ENCODE measurements at places on chromosomes 2 and 18.

DNA sequence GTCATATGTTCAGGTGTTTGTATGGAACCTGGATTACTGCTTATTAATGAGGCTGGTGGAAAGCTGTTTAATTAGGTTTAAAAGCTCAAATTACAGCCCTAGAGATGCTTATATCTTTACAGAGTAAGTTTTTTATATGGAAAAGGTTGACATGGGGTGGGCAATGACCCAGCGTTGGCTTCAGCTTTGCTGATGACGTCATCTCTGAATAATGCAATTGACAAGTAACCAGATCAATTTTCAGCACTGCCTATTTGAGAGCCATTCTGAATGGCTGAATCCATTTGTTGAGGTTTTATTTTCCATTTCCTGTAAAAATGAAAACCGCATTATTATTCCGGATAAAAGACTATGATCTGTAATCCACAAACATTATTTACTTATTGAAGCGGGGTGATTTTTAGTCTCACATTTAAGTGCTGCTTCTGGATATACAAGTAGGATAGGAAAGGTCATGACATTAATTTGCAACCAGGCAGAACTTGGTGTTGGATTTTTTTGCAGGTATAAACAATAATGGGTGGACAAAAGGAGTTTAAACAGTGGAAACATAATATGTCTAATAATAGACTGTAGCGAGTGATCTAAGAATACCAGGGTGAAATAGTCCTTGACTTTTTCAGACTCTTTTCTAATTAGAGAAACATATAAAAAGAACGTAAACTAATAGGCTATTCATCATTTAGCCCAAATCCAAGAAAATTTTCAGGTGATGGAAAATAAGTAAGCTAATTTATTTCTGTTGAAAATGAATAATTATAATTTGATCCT lies 2.7 kb downstream of the PPP1R1C start:
- DNase-seq = no peak

GRCh38 chr2:157789933-157790511 lies 86.1 kb downstream of the ACVR1 start:
- no peak for DNase-seq

GRCh38 chr2:42922293-42922692 lies 129.9 kb upstream of the HAAO start:
- no peak for DNase-seq

DNA sequence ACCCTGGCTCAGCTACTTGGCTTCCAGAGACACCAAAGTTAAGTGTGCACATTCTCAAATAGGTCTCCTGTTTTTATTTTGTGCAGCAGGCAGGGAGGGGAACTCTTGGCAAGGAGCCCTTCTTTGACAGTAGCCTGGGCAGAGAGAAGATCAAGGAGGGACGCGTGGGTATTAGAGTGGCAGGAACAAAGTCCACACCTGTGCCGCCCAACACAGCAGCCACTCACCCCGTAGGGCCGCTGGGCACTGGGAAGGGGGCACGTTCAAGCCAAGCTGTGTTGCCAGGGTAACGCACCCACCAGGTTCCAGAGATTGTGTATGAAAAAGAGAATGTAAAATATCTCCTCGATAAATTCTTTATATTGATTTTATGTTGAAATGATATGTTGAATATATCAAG lies 229.3 kb upstream of the AGAP1 start:
- DNase-seq = no peak

- DNase-seq = no peak
These were observed 180.2 kb downstream of the INHBB start for GRCh38 chr2:120526047-120526562.

DNA sequence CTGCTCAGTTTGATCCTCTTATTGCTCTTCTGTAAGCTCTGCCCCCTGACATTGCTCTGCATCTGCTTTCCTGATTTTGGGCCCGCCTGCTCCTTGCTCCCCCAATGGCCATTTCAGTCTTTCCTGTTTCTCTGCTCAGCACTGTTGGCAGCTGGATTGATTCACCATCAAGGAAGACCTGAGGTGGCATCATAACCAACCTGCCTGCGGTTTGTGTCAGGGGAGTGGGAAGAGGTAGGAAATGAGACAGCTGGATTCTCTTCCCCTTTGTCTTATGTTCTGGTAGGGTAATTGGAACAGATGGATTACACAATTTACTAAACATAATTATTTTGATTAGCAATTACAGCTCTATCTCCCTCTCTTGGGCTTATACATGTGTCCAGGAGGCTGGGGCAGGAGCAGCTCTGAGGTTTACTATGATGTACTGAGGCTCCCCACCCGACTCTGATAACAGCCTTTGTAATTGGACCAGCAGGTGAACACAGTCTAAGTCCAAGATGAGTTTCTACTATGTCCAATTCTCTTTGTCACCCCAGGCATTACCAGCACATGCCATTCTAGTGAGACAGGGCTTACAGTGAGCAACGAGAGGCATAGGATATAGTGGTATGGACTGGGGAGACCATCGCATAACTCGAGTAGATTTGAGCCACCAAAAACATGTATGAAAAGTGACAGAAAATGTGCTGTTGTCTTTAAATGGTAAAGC lies 151.8 kb upstream of the MMADHC start:
- no peak for DNase-seq

- DNase-seq = no peak
These were observed 643 bp upstream of the DTNB start for GRCh38 chr2:25674077-25674362.

GRCh38 chr2:168371273-168372019 lies 84.6 kb upstream of the CERS6 start:
- no peak for DNase-seq

- DNase-seq = no peak
These were observed 91.2 kb downstream of the ZNF236 start for GRCh38 chr18:76913583-76913982.

DNA sequence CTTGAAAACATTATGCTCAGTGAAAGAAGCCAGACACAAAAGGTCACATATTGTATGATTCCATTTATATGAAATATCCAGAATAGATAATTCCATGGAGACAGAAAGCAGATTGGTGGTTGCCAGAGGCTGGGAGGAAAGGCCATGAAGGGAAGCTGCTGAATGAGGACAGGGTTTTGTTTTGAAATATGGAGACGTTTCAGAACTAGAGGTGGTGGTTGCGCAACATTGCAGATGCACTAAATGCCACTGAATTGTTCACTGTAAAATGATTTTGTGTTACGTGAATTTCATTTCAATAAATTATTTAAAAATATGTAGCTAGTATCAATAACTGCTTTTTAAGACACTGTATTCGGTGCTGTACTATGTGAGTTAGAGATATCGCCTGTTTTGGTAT lies 101.7 kb upstream of the ZNF236 start:
- no peak for DNase-seq

GRCh38 chr2:67656875-67657274 lies 259.7 kb downstream of the ETAA1 start:
- DNase-seq = no peak

GRCh38 chr2:166140932-166141331 lies 13.1 kb upstream of the SCN1A start:
- DNase-seq = no peak

GRCh38 chr2:234051374-234052070 lies 1.0 kb downstream of the SPP2 start:
- no peak for DNase-seq

DNA sequence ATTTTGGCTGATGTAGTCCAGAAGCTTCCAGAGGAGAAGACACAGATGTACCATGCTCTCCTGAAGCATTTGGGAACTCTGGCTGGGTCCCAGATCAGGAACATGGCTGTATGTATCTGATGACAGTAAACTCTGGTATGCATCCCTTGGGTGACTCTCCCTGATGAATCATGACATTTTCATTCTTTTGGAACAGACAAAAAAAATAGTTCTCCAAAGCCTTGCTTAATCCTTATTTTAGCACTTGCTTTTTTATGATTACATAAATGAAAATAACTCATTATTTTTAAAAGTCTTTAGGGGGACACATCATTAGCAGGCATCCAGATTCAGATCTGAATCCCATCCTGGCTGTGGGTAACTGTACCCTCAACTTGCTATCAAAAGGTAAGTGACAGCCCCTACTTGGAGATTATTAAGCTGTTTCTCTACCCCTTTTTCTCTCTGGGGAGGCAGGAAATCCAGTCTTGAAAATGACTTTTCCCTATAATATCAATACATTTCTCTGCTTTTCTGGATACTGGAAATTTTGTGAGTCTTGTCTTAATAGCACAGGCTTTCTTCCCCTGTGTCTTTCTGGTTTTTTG lies 23.3 kb downstream of the AOX1 start:
- DNase-seq = no peak

DNA sequence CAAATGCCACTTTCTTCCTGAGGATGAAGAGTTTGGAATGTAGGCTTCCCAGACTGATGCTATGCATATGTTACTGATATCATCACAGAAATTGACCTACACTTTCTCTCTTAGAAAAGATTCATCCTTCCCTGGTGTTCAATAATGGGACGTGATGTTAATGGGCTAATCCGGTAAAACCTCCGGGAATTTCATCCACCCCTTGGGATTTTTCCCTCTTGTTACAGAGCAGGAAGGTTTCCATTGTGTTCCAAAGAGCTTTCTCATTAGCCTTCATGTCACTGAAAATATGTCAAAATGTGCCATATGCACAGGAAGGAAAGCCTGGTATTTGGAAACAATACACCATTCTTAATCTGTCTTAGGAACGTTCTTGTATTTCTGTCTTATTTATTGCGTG lies 20.7 kb downstream of the ALPK2 start:
- DNase-seq = no peak

DNA sequence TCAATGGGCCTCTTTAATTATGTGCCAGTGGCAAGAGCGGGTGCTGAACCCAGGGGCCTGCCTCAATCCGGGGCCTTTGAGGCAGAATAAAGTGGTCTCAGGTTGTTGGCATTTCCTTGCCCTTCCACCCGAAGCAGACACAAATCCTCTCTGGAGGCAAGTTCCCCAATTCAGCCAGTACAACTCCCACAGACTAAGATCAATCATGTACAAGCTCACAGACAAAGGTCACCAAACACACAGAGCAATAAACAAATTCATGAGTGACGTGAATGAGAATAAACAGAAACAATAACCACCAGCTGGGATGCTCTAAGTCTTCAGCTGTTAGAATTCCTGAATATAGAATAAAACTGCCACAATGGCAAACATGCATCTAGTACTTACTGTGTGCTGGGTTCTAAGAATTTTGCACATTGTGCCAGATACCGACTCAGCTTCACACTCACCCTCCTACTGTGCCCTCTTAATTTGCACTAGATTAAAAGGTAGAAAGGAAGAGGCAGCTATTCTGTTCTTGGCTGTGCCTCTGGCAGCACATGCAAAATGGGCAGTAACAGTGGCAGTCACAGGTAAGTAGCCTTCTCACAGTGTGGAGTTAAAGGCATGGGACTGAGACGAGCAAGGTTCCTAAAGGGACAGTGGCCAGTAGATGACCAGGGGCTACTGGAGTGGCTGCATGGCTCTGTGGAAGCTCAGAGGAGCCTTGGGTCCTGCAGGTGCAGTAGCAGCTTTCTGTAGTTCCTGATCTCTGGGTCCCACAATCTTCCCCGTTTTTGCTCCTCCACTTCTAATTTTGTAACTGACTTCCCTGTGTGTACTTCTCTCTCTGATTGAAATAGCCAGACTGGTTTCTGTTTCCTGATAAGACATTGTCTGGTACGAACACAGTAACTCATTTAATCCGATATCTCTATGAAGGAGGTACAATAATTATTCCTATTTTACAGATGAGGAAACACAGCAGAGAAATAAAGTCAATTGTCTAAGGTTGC lies 34.6 kb upstream of the IL1B start:
- DNase-seq = no peak

DNA sequence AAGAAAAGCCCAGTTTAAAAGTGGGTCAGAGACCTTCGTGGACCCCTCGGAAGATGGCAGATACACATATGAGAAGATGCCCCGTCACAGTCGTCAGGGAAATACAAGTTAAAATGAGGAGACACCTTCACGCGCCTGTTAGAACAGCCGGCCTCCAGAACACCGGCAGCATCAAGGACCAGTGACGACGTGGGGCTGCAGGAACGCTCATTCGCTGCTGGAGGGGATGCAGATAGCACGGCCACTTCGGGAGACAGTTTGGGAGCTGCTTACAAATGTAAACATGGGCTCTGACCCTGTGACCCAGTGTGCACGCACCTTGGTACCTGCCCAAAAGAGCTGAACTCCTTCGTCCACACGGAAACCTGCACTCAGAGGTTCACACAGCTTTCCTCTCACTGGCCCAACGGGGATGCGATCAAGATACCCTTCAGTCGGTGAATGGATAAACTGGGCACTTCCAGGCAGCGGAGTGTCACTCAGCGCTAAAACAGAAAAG lies 83.7 kb upstream of the CTDP1 start:
- DNase-seq = no peak

DNA sequence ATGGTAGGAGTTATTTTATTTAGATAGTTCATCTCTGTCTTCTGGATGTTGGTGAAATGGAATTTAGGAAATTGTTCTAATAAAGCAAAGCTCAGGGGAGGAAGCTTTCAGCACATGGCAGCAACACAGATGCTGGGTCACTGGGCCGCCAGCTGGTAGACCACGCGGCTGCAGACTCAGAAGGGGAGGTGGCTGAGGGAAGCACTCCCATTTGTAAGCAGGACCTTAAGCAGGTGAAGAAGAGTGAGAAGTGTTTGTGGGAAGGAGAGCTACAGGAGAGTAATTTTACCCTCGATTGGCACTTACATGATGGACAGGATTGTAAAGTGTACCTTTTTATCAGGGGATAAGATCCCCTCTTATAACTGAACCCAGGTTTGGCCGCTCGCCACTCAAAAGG lies 24.4 kb downstream of the NMS start:
- no peak for DNase-seq

DNA sequence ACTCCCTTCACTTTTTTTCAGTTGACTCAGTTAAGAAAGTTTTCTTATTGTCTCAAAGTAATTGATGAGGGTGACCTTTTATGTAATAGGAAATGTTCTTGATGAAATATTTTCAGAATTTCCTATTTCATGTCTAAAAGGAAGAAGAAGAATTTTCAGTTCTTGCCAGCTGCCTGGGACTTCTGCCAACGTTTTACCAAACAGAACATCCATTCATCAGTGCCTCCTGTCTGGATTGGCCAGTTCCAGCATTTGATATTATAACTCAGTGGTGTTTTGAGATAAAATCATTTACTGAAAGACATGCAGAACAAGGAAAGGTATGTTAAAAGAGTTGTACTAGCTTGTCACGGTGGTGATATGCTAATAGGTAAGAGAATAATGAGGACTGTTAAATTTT lies 104.7 kb upstream of the MYO3B start:
- no peak for DNase-seq

DNA sequence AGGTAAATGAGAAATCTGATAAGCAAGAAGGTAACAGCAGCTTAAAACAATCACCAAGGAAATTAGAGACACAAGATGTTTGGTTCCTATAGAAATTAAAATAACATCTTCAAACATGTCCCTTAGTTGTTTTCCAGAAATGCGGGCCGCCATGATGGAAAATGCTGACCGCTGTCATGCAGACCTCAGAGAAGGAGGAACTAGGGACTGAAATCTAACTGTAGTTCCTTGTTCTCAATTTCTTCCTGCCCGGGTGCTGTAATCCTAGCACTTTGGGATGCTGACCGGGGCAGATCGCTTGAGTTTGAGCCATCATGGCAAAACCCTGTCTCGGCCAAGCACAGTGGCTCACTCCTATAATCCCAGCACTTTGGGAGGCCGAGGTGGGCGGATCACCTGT lies 51.1 kb downstream of the TEX51 start:
- no peak for DNase-seq
